ENCODE measurements at places on chromosomes 4 and X.

- DNase-seq = peak; percentile 88
- H3K27ac ChIP-seq = peak overlapping the region; percentile 16
- no peaks in the 10 kb centered on the region for H3K36me3 ChIP-seq
- no peak overlapping the region for H3K4me3 ChIP-seq
- no peaks in the 10 kb centered on the region for H3K4me1 ChIP-seq
- H3K27me3 ChIP-seq = no peaks in the 10 kb centered on the region
These were observed 539.8 kb upstream of the SLIT2 start for GRCh38 chr4:19711871-19712270.

DNA sequence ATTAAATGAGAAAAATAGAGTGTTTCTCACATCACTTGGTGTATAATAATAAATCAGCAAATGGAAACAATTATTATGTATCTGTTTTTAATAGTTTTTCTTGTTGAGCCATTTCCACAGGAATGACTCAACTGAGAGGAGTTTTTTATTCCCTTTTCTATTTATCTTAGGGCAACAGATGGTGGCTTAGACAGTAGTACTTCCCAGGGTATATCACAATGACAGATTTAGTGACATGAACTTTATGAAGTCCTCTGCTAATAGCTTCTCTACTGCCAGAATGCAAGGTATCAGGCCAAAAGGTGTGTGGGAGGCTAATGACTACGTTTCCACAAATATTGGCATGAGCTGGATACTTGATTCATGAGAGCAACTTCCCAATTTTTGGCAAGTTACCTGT lies 126.7 kb downstream of the HTR2C start:
- no peak overlapping the region for H3K4me3 ChIP-seq
- H3K4me1 ChIP-seq = no peaks in the 10 kb centered on the region
- DNase-seq = no peak
- H3K27me3 ChIP-seq = no peaks in the 10 kb centered on the region

- DNase-seq = no peak
- H3K27ac ChIP-seq = no peak overlapping the region
- H3K36me3 ChIP-seq = no peaks in the 10 kb centered on the region
- no peak overlapping the region for H3K4me3 ChIP-seq
These were observed 6.1 kb downstream of the XPNPEP2 start for GRCh38 chrX:129744861-129745321.

- H3K27me3 ChIP-seq = no peaks in the 10 kb centered on the region
- H3K4me3 ChIP-seq = no peak overlapping the region
- no peaks in the 10 kb centered on the region for H3K36me3 ChIP-seq
- no peaks in the 10 kb centered on the region for H3K4me1 ChIP-seq
These were observed 65.7 kb downstream of the SPOCK3 start for GRCh38 chr4:167168611-167169010.

DNA sequence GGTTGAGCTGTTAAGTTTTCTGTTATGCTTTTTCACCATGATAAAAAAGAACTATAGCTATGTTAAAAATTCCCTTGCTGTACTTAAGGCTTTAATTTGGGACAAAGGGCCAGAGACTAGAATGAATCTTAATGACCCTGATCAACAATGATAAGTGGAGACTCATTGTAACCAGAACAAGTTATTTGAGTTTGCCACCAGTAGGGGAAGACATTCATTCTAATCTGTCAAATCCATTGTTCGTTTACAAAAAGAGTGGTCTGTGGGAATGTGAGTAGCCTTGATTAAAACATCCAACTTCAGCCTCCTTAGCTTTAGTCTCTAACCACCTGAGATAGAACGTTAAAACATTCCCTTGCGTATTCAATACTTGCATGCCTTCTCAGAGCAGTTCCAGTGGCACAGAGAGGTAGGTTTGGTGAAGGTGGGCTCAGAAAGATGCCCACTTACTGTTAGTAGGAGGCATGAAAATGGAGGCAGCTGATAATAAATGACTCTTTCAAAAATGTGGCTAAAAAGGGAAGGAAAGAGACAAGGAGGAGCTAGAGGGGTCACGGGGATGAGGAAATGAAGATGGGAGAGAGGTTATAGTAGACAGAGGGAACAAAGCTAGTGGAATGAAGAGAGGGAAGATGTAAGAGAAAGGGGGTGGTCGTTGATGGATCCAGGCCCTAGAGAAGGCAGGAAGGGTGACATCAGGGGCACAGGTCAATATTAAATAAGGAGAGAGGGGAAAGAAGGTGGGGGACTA lies 66.2 kb downstream of the EGF start:
- peak; percentile 55 for DNase-seq
- H3K4me1 ChIP-seq = peaks cover 2% of the 10 kb centered on the region
- H3K36me3 ChIP-seq = no peaks in the 10 kb centered on the region
- no peak overlapping the region for H3K4me3 ChIP-seq
- H3K27ac ChIP-seq = no peak overlapping the region

GRCh38 chr4:11471618-11472017 lies 42.9 kb upstream of the HS3ST1 start:
- DNase-seq = no peak
- H3K4me1 ChIP-seq = no peaks in the 10 kb centered on the region
- H3K27ac ChIP-seq = no peak overlapping the region
- no peak overlapping the region for H3K4me3 ChIP-seq
- no peaks in the 10 kb centered on the region for H3K36me3 ChIP-seq
- no peaks in the 10 kb centered on the region for H3K27me3 ChIP-seq

GRCh38 chr4:156672492-156673305 lies 298.9 kb downstream of the PDGFC start:
- no peak overlapping the region for H3K4me3 ChIP-seq
- DNase-seq = peak; percentile 90
- H3K4me1 ChIP-seq = no peaks in the 10 kb centered on the region

GRCh38 chr4:76993787-76994641 lies 44.5 kb downstream of the SEPTIN11 start:
- no peak for DNase-seq
- peaks cover 29% of the 10 kb centered on the region for H3K4me1 ChIP-seq
- no peak overlapping the region for H3K4me3 ChIP-seq
- peaks cover 11% of the 10 kb centered on the region for H3K36me3 ChIP-seq
- no peaks in the 10 kb centered on the region for H3K27me3 ChIP-seq

GRCh38 chr4:55255179-55255578 lies 90.9 kb upstream of the SRD5A3 start:
- no peaks in the 10 kb centered on the region for H3K27me3 ChIP-seq
- H3K27ac ChIP-seq = no peak overlapping the region
- DNase-seq = peak; percentile 64

DNA sequence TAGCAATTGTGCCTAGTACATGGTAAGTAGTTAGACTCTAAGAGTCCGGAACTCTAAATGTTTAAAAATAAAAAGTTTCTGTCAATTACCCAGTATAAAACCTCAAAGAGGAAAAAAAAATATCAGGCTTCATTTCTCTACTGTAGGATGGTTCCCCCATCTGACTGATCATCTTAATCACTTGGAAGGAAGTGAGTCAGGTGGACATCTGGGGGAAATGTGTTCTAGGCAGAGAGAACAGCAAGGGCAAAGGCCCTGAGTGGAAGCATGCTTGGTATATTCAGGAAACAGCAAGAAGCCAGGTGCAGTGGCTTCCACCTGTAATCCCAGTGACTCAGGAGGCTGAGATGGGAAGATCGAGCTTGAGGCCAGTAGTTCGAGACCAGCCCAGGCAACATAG lies 2.9 kb upstream of the EIF1AX start:
- H3K27me3 ChIP-seq = no peaks in the 10 kb centered on the region
- peak; percentile 63 for DNase-seq
- H3K36me3 ChIP-seq = no peaks in the 10 kb centered on the region
- no peaks in the 10 kb centered on the region for H3K4me1 ChIP-seq
- H3K4me3 ChIP-seq = no peak overlapping the region

DNA sequence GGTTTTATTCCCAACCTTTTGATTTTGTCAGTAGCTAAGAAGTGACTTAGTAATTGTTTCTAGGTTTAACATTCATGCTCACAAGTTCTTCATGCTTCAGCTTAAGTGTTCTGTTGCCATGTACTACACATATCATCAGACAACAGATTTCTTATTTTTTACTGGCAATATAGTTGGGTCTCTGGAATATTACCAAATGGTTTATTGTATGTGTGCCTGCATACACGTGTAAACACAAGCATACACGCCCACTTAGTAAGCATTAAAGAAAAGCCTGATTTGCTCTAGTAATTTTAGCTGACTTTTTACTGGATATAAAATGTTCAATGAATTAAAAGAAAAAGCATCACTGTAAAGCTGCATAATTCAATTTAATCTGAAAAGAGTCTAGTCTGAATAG lies 199.8 kb downstream of the CAMK2D start:
- no peak overlapping the region for H3K4me3 ChIP-seq
- peaks cover 5% of the 10 kb centered on the region for H3K4me1 ChIP-seq
- no peak for DNase-seq
- H3K27me3 ChIP-seq = no peaks in the 10 kb centered on the region

GRCh38 chr4:139241086-139241783 lies 38.8 kb downstream of the MGARP start:
- H3K4me1 ChIP-seq = peaks cover 17% of the 10 kb centered on the region
- H3K36me3 ChIP-seq = no peaks in the 10 kb centered on the region
- H3K27ac ChIP-seq = no peak overlapping the region
- no peak for DNase-seq
- H3K27me3 ChIP-seq = no peaks in the 10 kb centered on the region

GRCh38 chrX:6225288-6225910 lies 3.3 kb downstream of the NLGN4X start:
- no peak overlapping the region for H3K4me3 ChIP-seq
- no peaks in the 10 kb centered on the region for H3K4me1 ChIP-seq
- H3K27me3 ChIP-seq = no peaks in the 10 kb centered on the region
- H3K27ac ChIP-seq = no peak overlapping the region

- H3K4me3 ChIP-seq = no peak overlapping the region
- no peak for DNase-seq
- no peak overlapping the region for H3K27ac ChIP-seq
- H3K4me1 ChIP-seq = no peaks in the 10 kb centered on the region
These were observed 906.8 kb upstream of the NDST4 start for GRCh38 chr4:116020141-116020722.

- peak within 1 kb of the TSS; percentile 47 for H3K4me3 ChIP-seq
- peak; percentile 77 for DNase-seq
- H3K4me1 ChIP-seq = no peaks in the 10 kb centered on the region
- no peaks in the 10 kb centered on the region for H3K27me3 ChIP-seq
These were observed at the start of gene SLC25A53 for GRCh38 chrX:104156630-104157529. SLC25A53 (minus strand) TSS chrX:104157009; CDS start chrX:104105257, 51,752 bp downstream.

DNA sequence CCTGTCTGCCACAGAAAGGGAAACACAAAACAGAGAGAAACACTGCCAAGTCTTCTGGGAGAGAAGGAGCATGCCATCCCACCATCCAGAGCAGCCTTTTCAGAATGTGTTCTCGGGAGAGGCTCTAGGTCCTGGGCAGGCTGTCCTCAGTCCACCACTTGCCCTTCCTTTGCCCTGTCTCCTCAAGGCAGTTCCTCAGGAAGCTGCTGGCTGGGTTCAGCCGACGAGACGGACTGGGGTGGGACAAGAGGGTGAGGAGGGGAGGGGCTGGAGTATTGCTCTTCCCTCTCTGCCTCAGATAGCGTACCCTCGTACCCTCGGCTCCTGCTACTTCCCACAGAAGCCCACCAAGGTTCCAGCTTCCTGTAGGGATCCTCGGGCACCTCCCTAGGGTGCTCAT lies 26.6 kb upstream of the LGI2 start:
- H3K4me1 ChIP-seq = no peaks in the 10 kb centered on the region
- no peaks in the 10 kb centered on the region for H3K36me3 ChIP-seq
- H3K27me3 ChIP-seq = peaks cover 2% of the 10 kb centered on the region
- no peak overlapping the region for H3K27ac ChIP-seq

DNA sequence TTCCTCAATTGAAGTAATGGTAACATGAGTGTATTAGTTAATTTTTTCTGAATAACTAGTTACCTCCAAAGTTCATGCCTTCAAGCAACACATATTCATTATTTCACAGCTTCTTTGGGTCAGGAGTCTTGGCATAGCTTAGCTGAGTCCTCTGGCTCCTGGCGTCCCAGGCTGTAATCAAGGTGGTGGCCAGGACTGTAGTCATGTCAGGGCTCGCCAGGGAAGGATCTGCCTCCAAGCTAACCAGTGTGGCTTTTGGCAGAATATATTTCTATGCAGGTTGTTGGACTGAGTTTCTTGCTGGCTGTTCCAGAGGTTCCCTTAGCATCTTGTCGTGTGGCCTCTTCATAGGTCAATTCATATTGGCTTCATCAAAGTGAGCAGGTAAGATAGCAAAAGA lies 10.0 kb upstream of the HS3ST1 start:
- H3K27me3 ChIP-seq = no peaks in the 10 kb centered on the region
- no peak overlapping the region for H3K27ac ChIP-seq
- H3K4me1 ChIP-seq = no peaks in the 10 kb centered on the region
- no peak overlapping the region for H3K4me3 ChIP-seq
- DNase-seq = no peak

DNA sequence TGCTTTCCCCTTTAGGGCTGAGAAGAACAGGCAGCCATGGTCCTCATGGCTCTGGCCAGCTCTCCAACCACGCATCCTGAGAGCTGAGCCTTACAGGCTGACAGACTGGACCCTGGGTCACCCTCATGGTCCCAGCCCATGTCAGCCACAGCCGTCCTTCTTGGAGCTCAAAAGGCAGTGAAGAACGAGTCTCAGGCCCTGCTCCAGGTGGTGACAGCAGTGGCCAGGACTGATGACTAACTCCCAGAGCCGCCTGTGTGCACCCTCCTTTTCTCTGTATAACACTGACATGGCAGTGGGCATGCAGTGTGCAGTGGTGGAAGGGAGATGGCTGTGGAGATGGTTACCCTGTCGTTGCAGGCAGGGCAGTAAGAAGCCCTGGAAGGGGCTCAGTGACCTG lies 10.3 kb upstream of the DUSP9 start:
- no peaks in the 10 kb centered on the region for H3K4me1 ChIP-seq
- DNase-seq = no peak
- H3K27ac ChIP-seq = no peak overlapping the region
- no peak overlapping the region for H3K4me3 ChIP-seq
- H3K27me3 ChIP-seq = peaks cover 5% of the 10 kb centered on the region

GRCh38 chr4:150720973-150721518 lies 139.1 kb downstream of the MAB21L2 start:
- H3K27ac ChIP-seq = no peak overlapping the region
- no peaks in the 10 kb centered on the region for H3K36me3 ChIP-seq
- no peak for DNase-seq
- H3K4me1 ChIP-seq = no peaks in the 10 kb centered on the region

DNA sequence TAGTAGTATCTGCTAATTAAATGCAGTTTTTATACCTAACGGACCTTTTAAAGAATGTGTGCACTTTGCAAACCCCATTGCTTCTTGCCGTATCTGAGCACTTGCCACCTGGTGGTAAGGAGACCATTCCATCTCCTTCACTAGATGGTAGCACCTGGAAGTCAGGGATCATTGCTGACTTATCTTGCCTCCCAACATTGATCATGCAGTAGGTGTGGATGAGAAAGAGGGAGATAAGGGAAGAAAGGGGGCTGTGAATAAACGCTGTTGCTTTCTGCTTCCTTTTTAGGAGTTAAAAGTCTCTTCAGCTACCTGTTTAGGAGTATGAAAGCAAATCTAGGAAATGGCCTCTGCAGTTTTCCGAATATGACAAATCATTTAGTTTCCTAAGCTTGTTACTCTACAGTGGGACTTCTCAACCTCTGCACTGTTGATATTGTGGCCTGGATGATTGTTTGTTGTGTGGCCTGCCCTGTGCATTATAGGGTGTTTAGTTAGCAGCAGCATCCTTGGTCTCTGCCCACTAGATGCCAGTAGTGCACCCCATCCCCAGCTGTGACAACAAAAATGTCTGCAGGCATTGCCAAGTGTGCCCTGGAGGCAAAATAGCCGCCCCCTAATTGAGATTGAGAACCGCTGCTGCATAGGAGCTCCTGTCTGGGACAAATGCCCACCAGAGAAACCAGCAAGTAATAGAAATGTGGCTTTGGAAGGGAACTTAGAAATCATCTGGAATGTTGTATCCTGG lies 38.8 kb downstream of the GAB1 start:
- H3K27ac ChIP-seq = no peak overlapping the region
- H3K4me3 ChIP-seq = no peak overlapping the region
- peak; percentile 20 for DNase-seq
- peaks cover 2% of the 10 kb centered on the region for H3K4me1 ChIP-seq

GRCh38 chr4:8920289-8920965 lies 48.8 kb upstream of the HMX1 start:
- no peak for DNase-seq
- H3K36me3 ChIP-seq = no peaks in the 10 kb centered on the region
- H3K4me3 ChIP-seq = no peak overlapping the region
- no peaks in the 10 kb centered on the region for H3K27me3 ChIP-seq
